ENCODE measurements at places on chromosomes 12 and 14.

DNA sequence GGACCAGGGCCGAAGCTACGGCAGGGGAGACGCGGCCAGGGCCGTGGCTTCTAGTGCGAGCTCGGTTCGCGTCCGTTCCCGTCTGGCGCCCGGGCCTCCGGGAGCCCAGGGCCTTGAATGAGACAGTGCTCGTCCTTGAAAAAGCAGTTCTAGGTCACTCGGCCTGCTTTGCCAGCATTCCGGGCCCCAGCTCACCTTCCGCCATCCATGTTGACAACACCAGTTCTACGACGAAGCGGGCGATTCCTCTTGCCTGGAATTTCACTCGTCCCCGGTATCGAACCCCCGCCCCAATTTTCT is 4.5 kb downstream of the OR10AD1 start:
- peak; percentile 34 for DNase-seq

GRCh38 chr14:53696217-53696965 is 260.2 kb downstream of the BMP4 start:
- no peak for DNase-seq

- no peak for DNase-seq
Observed at GRCh38 chr12:38110026-38110699, 206.4 kb upstream of the ALG10B start.

GRCh38 chr14:101733211-101733610 is 28.3 kb upstream of the PPP2R5C start:
- DNase-seq = no peak

- no peak for DNase-seq
Observed at GRCh38 chr12:22064968-22065367, 18.9 kb downstream of the CMAS start.

GRCh38 chr14:55893705-55894104 is 224.5 kb upstream of the PELI2 start:
- no peak for DNase-seq

DNA sequence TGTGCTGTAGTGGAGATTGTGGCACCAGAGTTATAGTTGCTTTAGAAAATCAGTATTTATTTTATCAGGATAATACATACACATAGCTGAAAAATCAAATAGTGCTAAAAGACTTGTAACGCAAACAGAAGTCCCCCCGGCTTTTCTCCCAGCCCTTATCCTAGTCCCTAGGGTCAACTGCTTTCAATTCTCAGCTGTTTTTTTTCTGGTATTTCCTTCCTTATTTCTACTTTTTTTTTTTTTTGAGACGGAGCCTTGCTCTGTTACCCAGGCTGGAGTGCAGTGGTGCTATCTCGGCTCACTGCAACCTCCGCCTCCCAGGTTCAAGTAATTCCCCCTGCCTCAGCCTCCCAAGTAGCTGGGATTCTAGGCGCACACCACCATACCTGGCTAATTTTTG is 8.4 kb upstream of the CTDSP2 start:
- DNase-seq = no peak

GRCh38 chr14:105427936-105428485 is 8.4 kb downstream of the MTA1 start:
- DNase-seq = no peak

DNA sequence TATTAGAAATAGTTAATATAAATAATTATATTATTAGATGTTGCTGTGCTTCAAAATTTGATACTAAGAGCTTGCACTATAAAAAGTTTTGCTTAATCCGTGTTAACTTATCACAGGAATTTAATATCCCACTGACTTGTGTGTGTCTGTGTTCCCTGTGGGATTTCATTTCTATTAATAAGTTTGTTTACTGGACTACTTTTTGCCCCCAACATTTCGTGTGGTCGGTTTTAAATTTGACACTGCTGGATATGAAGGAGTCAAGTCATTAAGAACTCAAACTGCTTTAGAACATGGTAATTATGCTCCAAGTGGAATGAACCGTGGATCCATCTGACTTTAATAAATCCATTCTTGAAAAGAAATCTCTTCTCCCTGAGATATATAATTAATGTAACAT is 182.2 kb upstream of the NUDT4 start:
- DNase-seq = no peak

GRCh38 chr12:48816143-48816854 is 2.0 kb upstream of the CACNB3 start:
- DNase-seq = no peak

GRCh38 chr12:80815351-80815750 is 98.6 kb downstream of the MYF5 start:
- DNase-seq = no peak

- DNase-seq = no peak
Observed at GRCh38 chr12:104782296-104782695, 175.8 kb downstream of the SLC41A2 start.

GRCh38 chr12:110860833-110861296 is 14.1 kb downstream of the CCDC63 start:
- no peak for DNase-seq

GRCh38 chr12:97274386-97274785 is 188.2 kb upstream of the RMST start:
- no peak for DNase-seq

- DNase-seq = no peak
Observed at GRCh38 chr14:79767251-79767650, 444.1 kb downstream of the DIO2 start.

DNA sequence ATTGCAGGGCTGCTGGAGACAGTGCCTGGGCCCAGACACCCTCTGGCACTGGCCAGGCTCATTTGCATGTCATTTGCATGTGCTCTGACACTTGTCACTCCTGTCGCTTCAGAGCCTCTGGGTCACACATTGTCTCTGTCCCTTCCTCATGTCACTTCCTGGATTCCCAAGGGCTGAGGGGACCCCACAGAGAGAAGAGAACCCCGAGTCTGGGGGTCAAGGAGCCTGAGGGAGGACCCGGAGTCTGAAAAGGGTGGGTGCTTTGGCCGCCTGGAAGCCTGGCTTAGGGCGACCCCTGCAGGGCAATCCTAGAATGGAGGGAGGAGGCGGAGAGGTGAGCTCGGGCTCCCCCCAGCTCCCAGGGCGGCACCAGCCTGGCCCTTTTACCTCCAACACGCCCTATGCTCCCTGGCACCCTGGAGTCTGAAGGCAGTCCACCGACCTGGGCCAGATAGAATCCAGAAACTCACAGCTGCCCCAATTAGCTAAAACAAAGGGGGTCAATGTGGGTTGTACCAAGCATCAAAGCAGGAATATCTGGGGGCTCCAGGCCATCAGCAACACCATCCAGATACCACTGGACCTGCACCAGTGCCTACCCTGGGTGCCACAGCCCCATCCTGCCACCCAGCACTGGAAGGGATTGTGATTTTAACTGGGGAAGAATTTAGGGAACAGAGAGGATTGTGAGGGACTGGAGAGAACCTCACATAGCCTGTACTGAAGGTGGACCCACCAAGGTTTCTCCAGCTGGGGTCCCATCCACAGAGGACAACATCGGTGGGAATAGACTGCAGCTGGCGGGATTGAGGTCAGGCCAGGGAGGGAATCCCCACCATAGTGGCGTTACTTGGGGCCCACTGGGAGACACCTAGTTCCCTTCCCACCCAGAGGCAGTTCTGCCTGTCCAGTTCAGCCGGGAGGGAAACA is 21.8 kb upstream of the KRT78 start:
- peak; percentile 80 for DNase-seq

GRCh38 chr12:124621296-124621660 is 53.9 kb upstream of the NCOR2 start:
- DNase-seq = no peak

GRCh38 chr12:64525461-64526160 is 73.7 kb downstream of the TBK1 start:
- no peak for DNase-seq

DNA sequence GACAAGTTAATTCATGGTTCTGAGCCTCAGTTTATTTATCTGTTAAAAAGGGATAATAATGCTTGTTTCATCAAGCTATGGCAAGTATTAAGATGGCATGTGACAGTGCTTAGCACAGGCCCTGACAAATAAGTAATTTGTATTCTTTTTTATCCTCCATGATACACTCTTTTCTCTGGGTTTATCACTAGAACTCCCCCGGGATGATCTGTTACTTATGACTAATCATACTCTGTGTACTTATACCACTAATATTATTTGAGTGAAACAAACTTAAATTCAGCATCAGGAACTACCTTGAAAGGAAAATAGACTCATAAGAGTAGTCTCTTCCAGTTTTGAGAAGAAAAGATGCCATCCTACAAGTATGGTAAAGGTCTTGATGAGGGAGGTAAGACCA is 283.8 kb downstream of the PAWR start:
- no peak for DNase-seq

- DNase-seq = no peak
Observed at GRCh38 chr14:58801086-58801485, 163.3 kb downstream of the DACT1 start.

GRCh38 chr12:92961949-92962348 is 32.9 kb upstream of the EEA1 start:
- no peak for DNase-seq

- DNase-seq = peak; percentile 89
Observed at GRCh38 chr14:68816183-68816942, 23.5 kb upstream of the ZFP36L1 start.

GRCh38 chr14:24518851-24519250 is 10.8 kb upstream of the CMA1 start:
- no peak for DNase-seq

GRCh38 chr12:3432176-3432742 is 58.7 kb upstream of the PRMT8 start:
- DNase-seq = no peak

DNA sequence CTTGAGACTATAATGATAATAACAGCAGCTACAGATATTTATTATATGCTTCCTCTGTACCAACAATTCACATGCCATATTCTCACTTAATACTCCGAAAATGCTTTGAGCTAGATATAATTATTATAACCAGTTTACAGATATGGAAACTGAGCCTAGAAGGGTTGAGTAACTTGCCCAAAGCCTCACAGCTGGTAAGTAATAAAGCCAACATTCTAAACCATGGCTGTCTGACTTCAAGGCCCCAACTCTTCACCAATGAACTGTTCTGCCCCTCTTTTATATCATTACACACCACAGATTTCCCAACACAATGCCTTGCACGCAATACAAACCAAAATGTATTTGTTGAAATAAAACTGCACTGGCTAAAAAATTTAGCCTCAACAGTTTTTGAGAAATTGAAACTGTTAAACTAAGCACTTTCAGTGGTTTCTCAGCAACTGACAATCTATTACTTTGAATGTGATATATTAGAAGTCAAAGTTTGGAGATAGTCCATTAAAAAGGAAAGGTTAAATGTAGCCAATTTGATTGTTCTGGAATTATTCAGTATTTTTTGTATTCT is 222.5 kb upstream of the ARHGAP5 start:
- DNase-seq = no peak

DNA sequence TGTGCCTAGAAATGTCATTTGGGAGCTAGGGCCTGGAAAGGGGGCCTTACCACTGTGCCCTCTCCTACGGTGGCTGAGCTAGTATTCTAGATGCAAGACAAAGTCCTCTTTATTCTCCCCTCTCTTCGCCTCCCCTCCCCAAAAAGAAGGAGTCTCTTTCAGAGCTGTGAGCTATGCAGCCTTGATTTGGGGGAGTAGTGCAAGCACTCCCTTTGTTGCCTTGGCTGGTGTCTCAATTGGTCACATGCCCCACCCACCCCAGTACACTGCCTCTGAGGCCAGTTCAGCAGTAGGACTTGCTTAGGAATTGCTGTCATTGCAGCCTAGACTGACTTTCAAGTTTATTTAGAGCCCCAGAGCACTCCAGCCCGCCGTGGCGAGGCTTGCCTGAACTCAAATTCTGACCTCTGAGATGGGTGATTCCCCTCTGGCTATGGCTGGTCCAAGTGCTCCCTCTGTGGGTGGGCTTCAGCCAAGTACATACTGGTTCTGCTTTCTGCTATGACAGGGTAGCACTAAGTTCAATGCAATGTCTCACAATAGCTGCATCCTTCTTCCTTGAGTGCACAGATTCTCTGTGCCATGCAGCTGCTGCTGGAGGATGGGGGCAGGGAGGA is 37.0 kb upstream of the FBXO33 start:
- DNase-seq = peak; percentile 10

- DNase-seq = no peak
Observed at GRCh38 chr12:3730111-3730510, 22.8 kb downstream of the CRACR2A start.

GRCh38 chr14:56087671-56088471 is 30.3 kb upstream of the PELI2 start:
- DNase-seq = no peak

DNA sequence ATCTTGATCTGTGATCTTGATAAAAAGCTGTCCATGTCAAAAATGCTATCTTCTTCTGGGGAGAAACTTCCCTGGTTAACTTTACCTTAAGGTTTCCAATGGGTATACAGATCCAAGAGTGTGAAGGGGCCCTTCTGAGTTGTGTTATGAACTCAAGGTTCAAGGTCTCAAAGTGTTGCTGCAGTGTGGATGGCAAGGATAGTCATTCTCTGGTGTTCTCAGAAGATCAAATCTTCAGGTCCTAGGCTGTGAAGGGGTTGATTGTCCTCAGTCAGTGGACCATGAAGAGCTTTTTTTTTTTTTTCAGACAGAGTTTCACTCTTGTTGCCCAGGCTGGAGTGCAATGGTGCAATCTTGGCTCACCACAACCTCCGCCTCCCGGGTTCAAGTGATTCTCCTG is 114.4 kb downstream of the SPTSSA start:
- no peak for DNase-seq

DNA sequence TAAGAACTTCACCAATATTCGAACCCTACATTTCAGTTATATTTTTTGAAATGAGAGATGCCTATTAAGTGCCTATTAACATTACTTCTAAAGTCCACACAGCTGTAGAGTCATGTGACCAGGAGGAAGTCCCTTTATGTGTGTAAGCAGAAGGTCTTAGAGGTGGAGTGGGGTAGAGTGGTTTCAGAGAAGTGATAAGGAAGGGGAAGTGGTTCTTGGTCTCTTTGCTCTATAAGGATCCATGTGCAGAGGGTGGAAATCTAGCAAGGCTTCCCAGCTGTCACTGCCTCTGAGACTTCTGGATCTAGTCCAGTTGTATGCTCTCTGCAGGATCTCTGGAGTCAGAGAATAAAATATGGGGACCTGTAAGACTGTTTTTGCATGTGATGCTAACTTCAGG is 673.9 kb downstream of the FLRT2 start:
- DNase-seq = no peak

DNA sequence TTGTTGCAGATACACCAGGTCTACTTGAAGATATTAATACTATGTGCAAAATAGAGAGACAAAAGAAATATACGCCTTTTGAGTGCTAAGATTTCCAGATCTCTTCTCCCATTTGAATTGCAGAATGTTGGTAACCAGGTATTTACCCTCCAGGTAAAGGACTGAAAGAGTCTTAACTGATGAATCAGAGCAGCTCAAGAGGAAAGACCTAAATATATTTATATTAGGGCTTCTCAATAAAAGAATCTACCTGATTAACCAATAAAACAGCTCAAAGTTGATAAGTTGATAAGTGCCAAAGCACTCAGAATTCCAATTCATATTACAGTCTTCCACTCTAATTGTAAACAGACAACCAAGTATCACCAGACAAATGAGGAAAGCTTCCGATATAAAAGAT is 59.2 kb downstream of the ZNF641 start:
- DNase-seq = no peak

GRCh38 chr12:48999371-49000131 is at the start of gene DDN:
Gene DDN, minus strand, starts transcription at chr12:48999375. Its CDS starts 88 bp downstream, at chr12:48999287.
- DNase-seq = peak; percentile 61

GRCh38 chr12:79595273-79595672 is 95.5 kb downstream of the PAWR start:
- no peak for DNase-seq

Measured in stimulated activated CD4-positive, alpha-beta T cell treated with anti-CD3 and anti-CD28 coated beads, Interleukin-4, amount 100 ng/mL, for 1 hour (primary cell).